Stimulated activated CD8-positive, alpha-beta memory T cell treated with anti-CD3 and anti-CD28 coated beads, Interleukin-4, amount 100 ng/mL, for 4 hours (primary cell): ENCODE measurements at places on chromosomes 1 and 21.

GRCh38 chr1:6259491-6260362 is 1.2 kb downstream of the GPR153 start:
- DNase-seq: peak; percentile 58

DNA sequence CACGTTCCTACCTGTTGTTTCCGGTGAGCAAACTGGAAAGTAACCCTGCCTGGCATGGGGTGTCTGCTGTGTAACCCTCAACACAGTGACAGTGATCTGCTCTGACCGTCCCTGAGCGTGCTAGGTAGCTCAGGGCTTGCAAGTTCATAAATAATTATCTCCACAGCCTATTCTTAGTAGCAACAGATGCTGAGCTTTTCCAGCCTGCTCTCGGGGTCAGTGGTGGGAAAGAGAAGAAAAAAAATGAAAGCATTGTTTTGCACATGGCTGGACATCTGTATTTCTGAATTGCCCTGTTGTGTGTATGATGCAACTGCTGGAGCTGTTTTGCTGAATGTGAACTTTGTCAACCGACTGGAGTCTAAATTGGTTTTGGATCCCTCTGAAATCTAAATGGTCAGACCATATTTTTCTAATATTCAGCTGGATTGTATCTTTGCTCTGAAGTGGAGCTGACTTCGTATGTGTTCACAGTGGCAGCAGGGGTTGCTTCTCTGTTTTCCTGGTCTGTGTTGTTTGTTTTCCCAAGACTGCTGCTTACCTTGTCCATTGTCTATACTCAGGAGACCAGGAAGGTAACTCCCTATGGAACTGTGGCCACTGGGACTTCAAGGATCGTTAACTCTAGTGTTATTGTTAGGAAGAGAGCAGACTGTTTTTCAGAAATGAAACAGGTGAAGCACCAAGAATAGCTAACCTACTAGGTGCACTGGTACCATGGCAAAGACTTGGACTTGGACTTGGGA is 27.0 kb downstream of the TGFB2 start:
- DNase-seq: no peak

DNA sequence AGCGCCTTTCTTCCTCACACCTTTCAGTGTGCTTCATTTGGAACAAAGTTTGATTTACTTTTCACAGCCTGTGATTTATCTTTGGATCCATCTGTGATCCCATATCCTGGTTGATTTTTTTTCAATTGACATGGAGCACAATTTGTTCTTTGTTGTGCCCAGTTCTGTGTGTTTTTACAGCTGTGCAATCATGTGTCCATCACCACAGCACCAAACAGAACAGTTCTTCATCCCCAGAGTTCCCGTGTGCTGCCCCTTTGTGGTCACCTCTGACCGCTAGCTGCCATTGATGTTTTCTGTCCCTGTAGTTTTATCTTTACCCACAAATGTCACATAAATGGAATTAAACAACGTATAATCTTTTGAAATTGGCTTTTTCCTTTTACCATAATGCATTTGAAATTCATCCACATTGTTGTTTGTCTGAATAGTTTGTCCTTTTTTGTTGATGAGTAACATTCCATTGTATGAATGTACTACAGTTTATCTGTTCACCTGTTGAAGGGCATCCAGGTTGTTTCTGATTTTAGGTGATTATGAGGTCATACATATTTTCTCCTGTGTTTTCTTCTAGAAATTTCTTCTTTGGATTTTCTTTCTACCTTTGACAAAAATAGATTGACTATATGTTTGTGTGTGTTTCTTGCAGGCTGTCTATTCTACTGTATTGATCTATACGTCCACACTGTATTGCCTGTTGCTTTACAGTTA is 17.4 kb downstream of the MIGA1 start:
- no peak for DNase-seq

GRCh38 chr1:98874828-98875227 is 129.8 kb downstream of the PLPPR5 start:
- DNase-seq: no peak

DNA sequence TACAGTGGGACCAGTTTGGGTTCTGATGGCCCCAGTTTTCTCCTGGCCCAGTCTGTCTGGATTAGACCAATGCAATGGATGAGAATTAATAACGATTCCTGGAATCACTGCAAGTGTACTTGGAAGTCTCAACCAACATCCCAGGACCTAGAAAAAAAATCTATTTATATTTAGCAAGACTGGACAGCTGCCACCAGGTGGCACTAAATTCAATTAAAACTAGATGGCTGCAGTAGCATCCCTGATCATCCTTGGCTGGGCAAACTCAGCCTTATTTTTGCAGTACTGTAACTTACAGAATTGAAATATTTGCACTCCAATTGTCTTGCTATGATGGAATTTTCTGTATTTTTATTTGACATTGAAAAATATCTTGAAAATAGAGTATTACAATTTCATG is 165.7 kb downstream of the NCAM2 start:
- DNase-seq: peak; percentile 1

DNA sequence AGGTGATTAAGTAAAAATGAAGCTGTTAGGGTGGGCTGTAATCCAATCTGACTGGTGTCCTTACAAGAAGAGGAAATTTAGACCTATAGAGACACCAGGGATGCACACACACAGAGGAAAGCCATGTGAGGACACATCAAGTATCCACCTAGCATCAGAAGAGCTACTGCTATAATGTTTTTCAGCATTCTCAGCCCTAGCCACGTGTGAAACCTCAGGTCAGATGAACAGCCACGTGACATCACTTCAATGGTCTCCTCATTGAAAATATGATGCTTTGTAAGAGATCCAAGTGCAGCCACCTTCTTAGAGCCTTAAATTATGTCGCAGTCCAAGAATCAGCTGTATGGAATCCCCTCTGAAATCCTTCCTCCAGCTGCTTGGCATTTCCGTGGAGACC is 65.1 kb downstream of the C1orf87 start:
- DNase-seq: no peak

DNA sequence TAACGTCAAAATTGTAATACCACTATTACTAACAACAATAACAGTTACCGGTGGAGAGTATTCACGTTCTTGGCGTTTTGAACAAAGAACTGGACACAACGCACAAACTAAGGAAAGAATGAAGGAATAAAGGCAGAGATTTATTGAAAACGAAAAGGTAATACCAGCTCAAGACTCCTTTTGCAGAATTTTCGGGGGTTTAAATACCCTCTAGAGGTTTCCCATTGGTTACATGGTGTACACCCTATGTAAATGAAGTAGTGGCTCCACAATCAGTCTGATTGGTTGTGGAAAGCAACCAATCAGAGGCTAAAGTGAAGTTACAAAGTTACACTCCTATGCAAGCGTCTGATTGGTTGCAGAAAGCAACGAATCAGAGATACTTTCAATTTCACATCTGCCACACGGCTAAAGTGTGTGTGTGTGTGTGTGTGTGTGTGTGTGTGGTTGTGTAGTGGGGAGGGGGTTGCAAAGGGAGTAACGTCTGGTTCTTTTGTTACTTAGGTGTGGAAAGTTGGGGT is 1.1 kb upstream of the GTF2B start:
- DNase-seq: no peak

DNA sequence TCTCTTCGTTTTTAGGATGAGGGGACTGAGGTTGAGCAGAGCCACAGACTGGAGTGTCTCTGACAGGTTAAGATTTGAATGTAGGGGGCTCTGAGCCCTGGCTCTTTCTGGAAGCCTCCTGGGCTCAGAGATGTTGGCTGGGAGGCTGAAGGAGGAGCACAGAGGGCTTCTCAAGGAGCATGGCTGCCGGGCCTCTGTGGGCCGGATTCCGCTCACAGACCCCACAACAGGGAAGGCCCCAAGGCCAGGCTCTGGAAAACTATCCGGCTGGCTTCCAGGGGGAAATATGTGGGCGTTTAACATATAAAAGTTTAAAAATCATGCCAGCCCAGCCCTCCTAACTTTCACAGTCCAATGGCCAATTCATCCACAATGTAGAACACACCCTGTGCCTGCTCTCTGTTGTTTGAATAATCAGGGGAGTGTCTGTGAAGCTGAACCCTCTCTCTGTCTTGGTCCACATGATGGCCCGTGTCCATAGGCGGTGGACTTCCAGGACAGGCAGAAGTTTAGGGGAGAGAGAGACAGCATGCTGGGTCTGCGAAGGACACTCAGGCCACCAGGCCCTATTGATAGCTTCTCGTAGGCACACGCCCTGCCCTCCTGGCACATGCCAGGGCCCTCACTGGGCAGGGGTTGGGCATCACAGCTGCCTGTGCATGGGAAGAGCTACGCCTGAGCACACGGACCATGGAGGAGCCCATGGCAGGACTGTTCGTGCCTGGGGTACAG is 10.8 kb downstream of the OBSCN start:
- no peak for DNase-seq

GRCh38 chr21:33241846-33242245 is 12.1 kb downstream of the IFNAR2 start:
- no peak for DNase-seq

GRCh38 chr1:3736131-3736561 is 16.1 kb upstream of the CCDC27 start:
- no peak for DNase-seq

DNA sequence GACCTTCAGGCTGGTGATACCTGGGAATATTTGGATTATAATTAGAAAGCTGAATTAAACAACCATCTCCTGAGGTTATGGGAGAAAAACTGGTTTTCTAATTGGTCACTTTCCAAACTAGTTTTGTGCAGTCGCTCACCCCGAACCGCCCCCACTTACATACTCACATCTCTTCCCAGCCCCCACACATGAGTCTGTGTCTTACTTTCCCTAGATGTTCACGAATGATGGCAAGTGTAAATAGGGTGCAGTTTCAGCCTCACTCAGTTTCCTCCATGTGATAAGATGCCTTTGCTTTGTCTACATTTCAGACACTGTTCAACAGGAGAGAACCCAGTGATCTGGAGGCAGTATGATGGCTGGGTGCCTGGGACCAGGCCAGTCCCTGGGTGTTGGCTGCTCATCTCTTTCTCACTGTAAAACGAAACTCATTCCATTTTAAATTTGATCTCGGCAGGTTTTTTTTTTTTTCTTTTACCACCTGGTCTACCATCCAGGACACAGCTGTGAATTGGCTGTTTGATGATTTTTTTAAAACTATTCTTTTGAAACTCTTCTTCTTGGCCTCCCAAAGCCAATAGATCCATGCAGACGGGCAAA is 164.3 kb upstream of the RAB4A start:
- no peak for DNase-seq

GRCh38 chr1:244833734-244834542 is 1.5 kb upstream of the COX20 start:
- DNase-seq: no peak

- DNase-seq: peak; percentile 31
Observed at GRCh38 chr1:20574686-20575540, 14.0 kb upstream of the CDA start.

- no peak for DNase-seq
Observed at GRCh38 chr1:239418681-239419080, 32.3 kb downstream of the CHRM3 start.

- DNase-seq: no peak
Observed at GRCh38 chr1:12135612-12136011, 31.2 kb upstream of the TNFRSF1B start.

DNA sequence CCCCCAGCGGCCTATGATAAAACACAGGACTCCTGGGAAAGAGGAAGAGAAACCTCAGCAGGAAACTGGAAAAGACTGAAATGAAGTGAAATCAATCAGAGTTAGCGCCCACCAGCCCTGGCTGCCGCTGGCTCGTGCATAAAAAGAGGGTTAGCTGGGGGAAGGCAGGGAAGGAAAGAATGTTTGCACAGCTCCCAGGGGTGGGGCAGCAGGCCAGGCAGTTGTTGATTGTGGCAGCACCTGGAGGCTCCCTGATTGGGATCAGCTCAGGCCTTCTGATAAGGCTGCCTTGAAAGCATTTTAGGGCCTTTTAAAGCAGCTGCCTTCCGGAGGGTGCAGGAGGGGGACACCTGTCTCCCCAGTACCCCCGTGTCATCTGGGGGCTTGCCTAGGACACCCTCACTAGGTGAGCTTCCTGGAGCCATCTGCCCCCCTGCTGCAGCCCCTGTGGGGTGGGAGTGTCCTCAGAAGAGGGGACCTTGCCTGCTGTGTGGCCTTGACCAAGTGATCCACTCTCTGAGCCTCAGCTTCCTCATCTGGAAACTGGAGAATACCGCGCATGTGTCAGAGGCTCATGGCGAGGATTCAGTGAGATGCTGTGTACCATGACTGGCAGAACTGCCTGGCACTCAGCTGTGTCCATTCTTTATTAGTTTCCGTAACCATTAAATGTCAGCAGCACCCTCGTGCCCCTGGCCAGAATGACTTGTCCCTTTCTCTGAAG is 6.6 kb downstream of the EPHB2 start:
- DNase-seq: no peak

DNA sequence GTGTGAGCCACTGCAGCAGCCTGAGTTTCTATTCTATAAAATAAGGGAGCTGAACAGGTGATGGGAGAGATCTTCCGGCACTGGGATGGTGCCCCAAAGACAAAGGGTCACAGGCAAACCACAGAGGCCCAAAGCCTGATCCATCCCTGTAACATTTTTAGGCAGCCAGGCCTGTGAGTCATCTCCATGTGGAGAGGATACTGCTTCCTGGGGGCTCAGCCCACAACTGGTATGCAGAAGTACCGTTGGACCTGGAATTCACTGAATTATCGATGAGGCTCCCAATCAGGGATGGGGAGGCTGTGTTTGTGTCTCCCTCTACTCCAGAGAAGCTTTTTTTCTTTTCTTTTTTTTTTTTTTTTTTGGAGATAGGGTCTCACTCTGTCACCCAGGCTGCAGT is 48.8 kb upstream of the WASF2 start:
- no peak for DNase-seq

GRCh38 chr21:27646056-27646455 is 679.2 kb upstream of the ADAMTS5 start:
- DNase-seq: no peak

GRCh38 chr1:18957532-18958300 is 1.2 kb upstream of the IFFO2 start:
- DNase-seq: no peak

DNA sequence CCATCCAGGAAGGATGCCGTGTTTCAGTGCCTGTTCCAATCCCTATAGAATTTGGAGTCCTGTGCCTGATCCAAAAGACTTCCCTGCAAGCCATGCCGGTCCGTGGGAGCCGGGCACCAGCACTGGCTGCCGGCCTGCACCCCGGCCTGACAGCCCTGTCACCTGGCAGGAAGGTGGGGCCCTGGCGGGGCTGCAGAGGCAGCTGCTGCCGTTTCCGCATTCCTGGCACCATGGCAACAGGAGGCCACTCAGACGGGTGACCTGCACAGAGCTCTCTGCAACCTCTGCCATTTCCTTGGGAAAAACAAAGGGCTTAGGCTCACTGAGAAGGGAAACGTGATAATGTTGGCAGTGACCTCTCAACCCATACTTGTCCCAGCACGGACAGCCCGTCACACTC is 63.2 kb upstream of the TMEM51 start:
- no peak for DNase-seq

DNA sequence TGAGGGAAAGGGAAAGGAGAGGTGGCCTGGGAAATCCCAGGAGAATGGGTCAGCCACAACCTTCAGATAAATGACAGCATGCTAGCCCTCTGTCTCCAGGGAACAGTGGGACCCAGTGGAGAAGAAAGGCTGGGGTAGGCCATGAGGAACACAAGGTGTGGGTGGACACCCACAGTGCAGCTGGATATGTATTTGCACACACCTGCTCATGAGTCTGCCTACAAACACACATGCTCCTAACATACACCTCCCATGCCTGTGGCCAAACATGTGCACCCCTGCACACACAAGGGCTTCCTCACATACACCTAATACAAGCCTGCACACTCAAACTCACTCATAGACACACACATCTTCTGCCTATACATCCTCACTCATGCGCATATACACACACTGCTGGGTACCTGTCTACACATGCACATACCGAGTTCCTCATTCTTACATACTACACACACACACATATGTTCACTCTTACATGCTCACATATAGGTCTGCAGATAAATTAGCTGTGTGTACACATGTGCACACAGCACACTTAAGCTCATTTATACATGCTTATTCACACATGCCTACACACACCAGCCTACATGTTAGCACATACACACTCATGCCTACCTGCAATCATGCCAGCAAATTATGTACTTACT is 3.6 kb downstream of the C1orf216 start:
- DNase-seq: no peak
